ENCODE measurements at places on chromosomes 12 and 14. TPM values are rescaled to one million over a fixed set of nuclear protein-coding genes. Genes with fewer than 3 reads are reported as not detected.

The FCF1 gene
- 28.4 TPM for polyA plus RNA-seq

The PLEKHG7 gene
- 0.10 TPM for polyA plus RNA-seq

The FAM186B gene
- polyA plus RNA-seq, result not detected

The FOXA1 gene
- polyA plus RNA-seq, result not detected

The KRT82 gene
- polyA plus RNA-seq, result not detected

The TMEM253 gene
- polyA plus RNA-seq, result not detected

The PKP2 gene
- not detected for polyA plus RNA-seq

The WNT5B gene
- polyA plus RNA-seq, result not detected

The SNAPC1 gene
- polyA plus RNA-seq, result 6.6 TPM

The KRT6C gene
- not detected for polyA plus RNA-seq

The AMN gene
- 1.8 TPM for polyA plus RNA-seq

The MYF6 gene
- 1.1 TPM for polyA plus RNA-seq

The POLE2 gene
- 4.7 TPM for polyA plus RNA-seq

The KRT86 gene
- not detected for polyA plus RNA-seq

The CD69 gene
- polyA plus RNA-seq, result 1,234 TPM

The FBXL14 gene
- polyA plus RNA-seq, result 16.5 TPM

The TAS2R31 gene
- polyA plus RNA-seq, result not detected
